ENCODE measurements at places on chromosomes 12 and 14.

DNA sequence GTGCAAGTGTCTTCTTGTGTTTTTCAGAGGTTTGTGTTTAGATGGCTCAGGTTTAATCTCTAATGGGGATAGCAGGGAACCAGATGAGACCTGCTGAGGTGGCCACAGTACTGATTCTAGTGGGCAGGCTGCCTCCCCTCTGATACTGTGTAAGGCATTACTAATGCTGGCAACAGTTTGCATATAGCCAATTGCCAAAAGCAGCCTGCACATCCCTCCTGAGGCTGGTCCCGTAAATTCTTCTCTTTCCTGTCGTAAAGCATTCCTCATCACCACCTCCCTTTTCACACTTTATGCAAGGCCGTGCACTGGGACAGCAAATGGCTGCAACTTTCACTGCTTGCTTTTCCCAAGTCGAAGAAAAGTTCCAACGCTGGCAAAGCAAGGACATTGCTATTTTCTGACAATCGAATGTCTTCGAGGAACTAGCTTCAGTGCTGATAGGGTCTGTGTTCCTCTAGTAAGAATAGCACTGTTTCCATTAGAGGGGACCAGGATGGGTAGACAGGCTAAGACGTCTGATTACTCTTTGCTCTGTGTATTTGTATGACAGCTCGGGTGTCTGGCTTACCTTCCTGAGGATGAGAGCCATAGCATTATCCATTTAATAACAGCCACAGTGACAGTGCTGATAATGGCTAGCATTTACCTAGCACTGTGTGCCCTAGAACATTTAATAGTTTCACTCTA, 178.2 kb upstream of the HIF1A start:
- DNase-seq = no peak

- no peak for DNase-seq
Observed at GRCh38 chr14:94386085-94387031, 2.0 kb downstream of the SERPINA1 start.

DNA sequence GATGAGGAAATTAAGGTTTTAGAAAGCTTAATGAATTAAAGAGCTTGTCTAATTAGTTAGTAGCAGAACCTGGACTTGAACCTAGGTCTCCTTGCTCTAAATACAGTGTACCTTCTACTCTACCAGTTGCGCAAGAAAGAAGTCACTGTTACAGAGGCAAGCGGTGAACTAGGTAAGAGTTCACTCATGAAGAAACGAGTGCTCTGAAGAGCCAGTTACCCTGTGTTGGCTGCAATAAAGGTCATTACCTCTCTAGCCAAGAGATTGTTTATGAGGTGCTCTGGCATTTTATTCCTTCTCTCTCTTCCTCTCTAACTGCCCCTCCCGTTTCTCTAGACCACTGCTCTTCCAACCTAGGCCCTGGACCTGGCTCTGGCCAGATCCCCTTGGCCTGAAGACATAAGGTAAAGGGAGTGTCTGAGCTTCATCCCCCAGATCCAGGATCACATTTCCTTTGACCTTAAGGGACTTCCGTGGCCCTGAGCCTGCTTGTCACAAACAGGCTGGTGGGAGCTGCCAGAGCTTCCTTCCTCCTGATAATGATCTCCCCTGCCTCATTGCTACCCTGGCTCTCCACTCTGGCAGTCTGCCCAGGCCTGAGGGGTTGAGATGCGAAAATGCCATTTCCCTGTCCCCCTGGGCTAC, 1.9 kb downstream of the RNASE7 start:
- DNase-seq = no peak

- DNase-seq = peak; percentile 1
Observed at GRCh38 chr14:93543766-93544165, 113.0 kb downstream of the UNC79 start.

- no peak for DNase-seq
Observed at GRCh38 chr12:13596714-13597113, 384.7 kb downstream of the GRIN2B start.

DNA sequence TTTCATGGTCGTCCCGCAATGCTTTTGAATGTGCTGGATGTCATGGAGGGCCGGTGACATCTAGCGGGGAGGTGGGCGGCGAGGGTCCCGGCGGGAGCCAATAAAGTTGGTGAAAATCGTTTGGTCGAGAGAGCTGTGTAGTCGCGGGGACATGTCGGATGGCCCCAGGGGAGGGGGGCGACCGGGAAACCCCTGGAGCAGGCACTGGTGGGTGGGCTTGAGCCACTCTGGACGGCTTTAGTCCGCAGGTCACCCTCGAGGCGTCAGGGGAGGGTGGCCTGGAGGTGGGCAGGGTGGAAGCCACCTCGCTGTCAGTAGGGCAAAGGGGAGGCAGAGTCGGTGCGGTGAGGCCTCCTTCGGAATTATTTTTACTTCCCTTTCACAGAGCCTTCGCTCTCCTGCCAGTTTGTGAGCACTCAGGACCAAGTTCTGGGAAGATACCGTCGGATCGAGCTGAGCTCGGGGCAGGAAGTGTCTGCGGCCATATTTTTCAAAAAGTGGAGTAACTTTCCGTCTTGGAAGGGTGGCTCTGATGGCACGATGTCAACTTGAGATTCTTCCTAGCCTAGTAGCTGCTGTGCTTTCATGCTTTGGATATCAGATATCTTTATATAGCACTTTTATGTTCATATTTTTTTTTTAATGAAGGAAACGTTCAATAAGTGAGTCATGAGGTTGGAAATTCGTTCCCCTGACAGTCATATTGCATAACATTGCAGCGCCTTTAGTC, 28.2 kb downstream of the WBP11 start:
- peak; percentile 55 for DNase-seq

- peak; percentile 91 for DNase-seq
Observed at GRCh38 chr12:104177663-104178501, 37.7 kb upstream of the TXNRD1 start.

- DNase-seq = no peak
Observed at GRCh38 chr12:19307451-19307850, 131.8 kb upstream of the AEBP2 start.

DNA sequence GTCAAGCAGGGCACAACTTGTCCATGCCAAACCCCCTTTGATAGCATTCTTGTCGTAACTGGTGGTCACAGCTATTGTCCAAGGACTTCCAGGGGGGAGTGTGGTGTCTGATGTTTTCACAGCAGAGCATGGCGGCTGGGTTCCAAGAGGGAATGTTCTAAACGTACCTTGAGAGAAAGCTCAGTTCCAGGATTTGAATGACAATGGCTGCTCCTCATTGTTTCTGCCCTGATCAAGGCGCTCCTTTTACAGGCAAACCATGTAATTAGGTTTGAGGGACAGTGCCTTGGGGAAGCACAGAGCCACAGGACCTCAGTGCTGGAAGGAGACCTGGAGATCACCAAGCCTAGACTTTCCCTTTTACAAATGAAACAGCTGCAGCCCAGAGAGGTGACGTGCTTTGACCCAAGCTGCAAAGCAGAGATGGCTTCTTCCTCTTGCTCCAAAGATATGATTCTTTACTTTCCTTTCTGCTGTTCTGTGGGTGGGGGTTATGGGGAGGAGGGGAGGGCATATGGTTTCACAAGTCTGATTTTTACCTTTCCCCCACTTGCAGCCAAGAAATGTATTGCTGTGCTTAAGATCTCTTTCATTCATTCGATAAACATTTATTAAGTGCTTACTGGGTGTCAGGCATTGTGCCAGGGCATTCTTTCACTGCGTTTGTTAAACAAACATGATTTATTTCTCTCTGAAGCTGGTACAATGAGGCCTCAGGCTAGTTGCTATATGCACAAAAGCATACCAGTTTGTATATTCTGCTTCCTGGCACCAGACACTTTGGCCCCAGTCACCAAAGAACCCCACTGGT, 172.8 kb downstream of the KTN1 start:
- peak; percentile 9 for DNase-seq

GRCh38 chr14:67510121-67510520, 21.6 kb upstream of the TMEM229B start:
- no peak for DNase-seq

DNA sequence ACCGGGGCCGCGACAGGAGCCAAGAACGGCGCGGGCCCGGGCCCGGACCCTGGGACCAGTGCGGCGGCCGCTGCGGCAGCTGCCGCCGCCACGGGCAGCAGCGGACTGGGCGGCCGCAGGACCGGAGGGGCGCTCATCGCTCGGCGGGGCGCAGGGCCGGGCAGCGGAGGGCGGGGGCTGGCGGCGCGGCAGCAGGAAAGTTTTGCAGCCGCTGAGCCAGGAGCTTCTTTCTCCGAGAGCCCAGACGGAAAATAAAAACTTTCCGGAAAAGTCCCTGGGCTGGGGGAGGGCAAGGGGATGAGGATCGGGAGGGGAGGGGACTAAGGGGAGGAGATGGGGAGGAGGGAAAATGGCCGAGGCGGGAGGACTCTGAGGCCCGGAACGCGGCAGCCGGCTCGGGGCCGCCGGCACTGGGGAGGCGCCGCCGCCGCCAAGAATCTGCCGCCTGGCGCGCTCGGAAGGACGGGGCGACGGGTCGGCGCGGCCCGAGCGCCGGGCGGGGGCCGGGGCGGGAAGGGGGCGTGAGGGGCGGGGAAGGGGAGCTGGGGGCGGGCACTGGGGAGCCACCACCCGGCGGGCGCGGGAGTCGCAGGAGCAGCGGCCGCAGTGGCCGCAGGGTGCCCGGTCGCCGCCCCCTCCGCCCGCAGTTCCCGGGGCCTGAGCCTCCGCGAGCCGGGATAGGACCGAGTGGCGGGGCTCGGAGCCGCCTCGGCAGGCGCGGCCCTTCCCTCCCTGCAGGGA, at the start of gene PRKD1:
Gene PRKD1, minus strand, starts transcription at position 472 of the 741 bp plus-strand sequence.
- peak; percentile 41 for DNase-seq

- DNase-seq = no peak
Observed at GRCh38 chr12:92029902-92030586, 115.6 kb downstream of the BTG1 start.

GRCh38 chr14:22791301-22791700, 23.9 kb downstream of the SLC7A7 start:
- no peak for DNase-seq

GRCh38 chr14:99143126-99143525, 128.9 kb downstream of the BCL11B start:
- DNase-seq = no peak

DNA sequence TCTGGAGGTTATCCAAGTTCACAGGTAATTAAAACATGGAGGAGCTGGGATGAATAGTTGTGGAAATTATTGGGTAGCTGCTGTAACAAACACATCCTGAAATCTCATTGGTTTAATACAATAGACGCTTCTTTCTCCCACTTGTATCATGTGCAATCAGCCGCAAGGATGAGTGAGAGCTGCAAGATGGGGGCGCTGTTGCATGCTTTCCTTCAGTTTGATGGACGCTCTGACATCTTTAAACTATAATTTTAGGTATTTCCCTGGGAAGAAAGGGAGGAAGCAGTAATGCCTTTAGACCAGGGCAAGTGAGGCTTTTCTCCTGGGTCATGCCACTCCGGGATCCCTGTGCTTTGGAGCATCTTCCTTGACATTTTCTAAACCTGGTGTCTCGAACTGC, 178.7 kb downstream of the PAWR start:
- no peak for DNase-seq

GRCh38 chr12:32000373-32001005, 41.3 kb downstream of the RESF1 start:
- no peak for DNase-seq

GRCh38 chr12:79673354-79673753, 17.4 kb downstream of the PAWR start:
- DNase-seq = no peak

DNA sequence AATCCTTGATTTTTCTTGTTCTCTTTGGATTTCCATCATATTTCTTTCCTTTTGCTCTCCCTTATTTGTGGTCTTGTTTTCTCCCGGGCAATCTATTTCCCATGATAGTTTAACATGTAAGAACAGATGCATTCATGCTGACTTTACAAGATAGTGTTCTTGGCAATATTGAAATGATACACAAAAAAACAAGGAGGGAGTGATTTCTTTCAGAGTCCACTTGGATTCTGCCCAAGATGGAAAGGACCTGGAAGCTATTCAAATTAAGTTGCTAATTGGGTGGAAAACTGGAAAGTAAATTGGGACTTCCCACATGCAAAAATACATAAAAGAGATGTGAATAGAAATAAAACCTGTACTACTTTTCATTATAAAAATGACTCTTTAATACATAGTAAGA, 14.4 kb upstream of the YARS2 start:
- DNase-seq = no peak

- no peak for DNase-seq
Observed at GRCh38 chr14:94081386-94081820, 293 bp downstream of the IFI27L1 start.

DNA sequence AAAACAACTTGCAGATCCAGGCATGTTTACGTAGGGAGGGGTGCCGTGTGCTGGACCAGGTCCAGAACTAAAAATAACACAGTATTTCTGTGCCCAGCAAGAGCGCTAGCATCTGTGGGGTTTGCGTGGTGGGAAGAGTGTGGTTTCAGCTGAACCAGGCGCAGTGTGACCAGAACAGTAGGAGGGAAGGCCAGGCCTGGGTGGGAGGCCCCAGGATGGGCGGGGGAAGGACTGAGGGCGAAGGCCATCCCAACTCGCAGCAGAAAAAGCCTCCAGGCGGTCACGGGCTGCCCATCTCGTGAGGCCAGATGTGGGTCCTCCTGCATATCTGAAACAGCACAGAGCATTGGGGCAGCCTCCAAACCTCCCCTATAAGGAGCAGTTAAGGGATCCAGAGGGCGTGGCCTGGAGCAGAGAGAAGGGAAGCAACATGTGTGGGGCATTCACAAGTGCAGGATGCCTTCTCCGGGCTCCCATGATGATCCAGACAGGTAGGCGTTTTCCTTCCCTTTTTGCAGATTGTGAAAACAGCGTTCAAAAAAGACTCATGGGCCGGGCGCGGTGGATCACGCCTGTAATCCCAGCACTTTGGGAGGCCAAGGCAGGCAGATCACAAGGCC, 17.8 kb upstream of the CD9 start:
- no peak for DNase-seq

- no peak for DNase-seq
Observed at GRCh38 chr12:123369229-123369628, 4.6 kb upstream of the SBNO1 start.

DNA sequence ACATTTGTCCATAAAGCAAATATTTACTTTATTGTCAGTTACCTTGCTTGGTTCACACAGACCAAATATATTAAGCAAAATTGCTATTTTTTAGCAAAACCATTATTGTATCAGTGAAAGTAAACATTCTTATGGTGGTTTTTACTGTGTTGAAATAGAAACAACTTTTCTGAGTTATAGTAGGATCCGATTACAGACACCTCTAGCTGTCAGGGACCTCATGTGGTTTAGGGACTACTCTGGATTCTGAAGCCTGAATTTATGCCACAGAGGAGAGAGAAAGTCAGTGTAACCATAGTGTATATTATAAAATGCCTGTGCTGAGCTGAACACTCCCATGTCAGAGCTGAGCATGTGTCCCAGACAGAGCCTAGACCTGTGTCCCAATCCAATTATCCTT, 287.5 kb downstream of the FLRT2 start:
- DNase-seq = no peak

- DNase-seq = peak; percentile 21
Observed at GRCh38 chr14:67982711-67983608, 163.4 kb downstream of the RAD51B start.

DNA sequence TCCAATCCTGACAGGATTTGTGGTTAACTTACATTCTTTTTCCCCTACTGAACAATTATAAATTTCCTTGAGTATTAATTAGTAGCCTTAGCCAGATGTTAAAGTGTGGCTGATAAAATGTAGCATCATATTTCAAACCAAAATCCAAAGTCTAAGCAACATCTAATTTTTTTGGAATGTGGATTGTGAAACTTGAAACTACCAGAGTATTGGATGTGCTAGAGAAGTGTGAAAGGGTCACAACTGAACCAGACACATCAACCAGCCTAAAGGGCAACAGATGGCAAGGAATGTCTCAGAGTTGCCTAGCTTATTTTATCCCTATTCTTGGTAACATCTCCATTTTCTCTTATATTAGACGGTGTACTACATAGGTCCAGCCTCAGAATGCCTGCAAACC, 153.1 kb upstream of the DCN start:
- DNase-seq = no peak

All from fibroblast of skin of left biceps (primary cell).